PC-9 (cell line): ENCODE measurements at places on chromosomes 1 and 21. TPM values are rescaled to one million over a fixed set of nuclear protein-coding genes. Genes with fewer than 3 reads are reported as not detected.

- H3K4me1 ChIP-seq: peaks cover 24% of the 10 kb centered on the region
- peak within 1 kb of the TSS; percentile 49 for H3K27ac ChIP-seq
- peak within 1 kb of the TSS; percentile 70 for H3K4me3 ChIP-seq
- H3K27me3 ChIP-seq: no peaks in the 10 kb centered on the region
- peak; percentile 88 for DNase-seq
Measured at GRCh38 chr1:98661544-98662355, at the start of gene SNX7. SNX7 (plus strand) TSS chr1:98661721; CDS start chr1:98661732, 11 bp downstream.

GRCh38 chr1:222329493-222330045 lies 218.3 kb downstream of the HHIPL2 start:
- H3K4me3 ChIP-seq: no peak overlapping the region
- H3K27me3 ChIP-seq: no peaks in the 10 kb centered on the region
- H3K4me1 ChIP-seq: no peaks in the 10 kb centered on the region
- no peak overlapping the region for H3K27ac ChIP-seq

Gene TCHHL1
- not detected in 2 replicates for total RNA-seq

- no peak for DNase-seq
- H3K4me1 ChIP-seq: peaks cover 23% of the 10 kb centered on the region; the same call in 1 of the 2 replicates
- no peaks in the 10 kb centered on the region for H3K27me3 ChIP-seq
- no peak overlapping the region for H3K27ac ChIP-seq
Measured at GRCh38 chr1:87435484-87435883, 106.8 kb downstream of the LMO4 start.

Gene NKAIN1
- total RNA-seq: 0.96 TPM in 1 of 2 replicates, not detected in the other

Gene LCE1E
- total RNA-seq: not detected in 2 replicates

DNA sequence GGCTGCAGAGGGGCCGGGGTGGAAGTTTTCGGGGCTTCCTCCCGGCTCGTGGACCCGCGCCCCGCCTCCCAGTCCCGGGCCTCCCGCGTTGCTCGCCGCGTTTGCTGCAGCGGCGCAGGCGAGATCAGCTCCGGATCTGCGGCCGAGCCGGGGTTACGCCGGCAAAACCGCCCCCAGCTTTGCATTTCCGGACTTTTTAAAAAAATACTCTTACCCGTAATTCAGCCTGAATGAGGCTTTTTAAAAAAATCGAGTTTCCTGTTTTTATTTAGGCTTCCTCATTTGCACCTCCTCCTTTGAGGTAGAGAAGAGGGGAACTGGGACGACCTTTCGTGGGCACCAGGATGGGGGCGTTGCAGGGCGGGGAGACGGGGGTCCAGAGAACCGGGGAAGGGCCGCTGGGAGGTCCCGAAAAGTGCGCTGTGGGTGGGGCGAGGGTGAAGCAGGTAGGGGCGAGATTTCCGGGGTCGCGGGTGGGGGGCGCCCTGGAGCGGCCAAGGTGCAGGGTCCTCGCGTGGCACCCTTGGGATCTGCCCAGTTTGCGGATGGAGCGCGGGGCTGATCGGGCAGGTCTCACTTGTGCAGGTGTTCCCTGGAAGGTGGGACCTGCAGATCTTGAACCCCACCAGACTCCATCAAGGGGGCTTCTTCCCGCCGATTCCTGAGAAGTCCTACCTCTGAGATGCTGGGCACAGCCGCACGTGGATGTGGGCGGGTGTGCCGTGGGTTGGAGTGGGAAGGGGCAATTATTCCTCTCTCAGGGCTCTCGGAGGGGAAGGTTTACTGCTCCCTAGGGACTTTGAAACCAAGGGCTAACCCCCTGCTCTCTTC lies 1.1 kb downstream of the PIK3CD start:
- no peaks in the 10 kb centered on the region for H3K4me1 ChIP-seq
- no peak for DNase-seq
- H3K27ac ChIP-seq: no peak overlapping the region
- peaks cover 5% of the 10 kb centered on the region; the same call in 1 of the 2 replicates for H3K27me3 ChIP-seq
- H3K36me3 ChIP-seq: no peaks in the 10 kb centered on the region

GRCh38 chr1:26351590-26352337 lies 2.2 kb downstream of the CRYBG2 start:
- DNase-seq: peak; percentile 82
- peaks cover 77% of the 10 kb centered on the region for H3K4me1 ChIP-seq
- peak overlapping the region; percentile 56; the same call in 1 of the 2 replicates for H3K4me3 ChIP-seq
- no peaks in the 10 kb centered on the region for H3K27me3 ChIP-seq

GRCh38 chr1:58924821-58925220 lies 141.0 kb upstream of the JUN start:
- H3K4me3 ChIP-seq: no peak overlapping the region
- H3K4me1 ChIP-seq: peaks cover 32% of the 10 kb centered on the region
- no peaks in the 10 kb centered on the region for H3K27me3 ChIP-seq

Gene B3GALT2
- total RNA-seq: not detected in 2 replicates

DNA sequence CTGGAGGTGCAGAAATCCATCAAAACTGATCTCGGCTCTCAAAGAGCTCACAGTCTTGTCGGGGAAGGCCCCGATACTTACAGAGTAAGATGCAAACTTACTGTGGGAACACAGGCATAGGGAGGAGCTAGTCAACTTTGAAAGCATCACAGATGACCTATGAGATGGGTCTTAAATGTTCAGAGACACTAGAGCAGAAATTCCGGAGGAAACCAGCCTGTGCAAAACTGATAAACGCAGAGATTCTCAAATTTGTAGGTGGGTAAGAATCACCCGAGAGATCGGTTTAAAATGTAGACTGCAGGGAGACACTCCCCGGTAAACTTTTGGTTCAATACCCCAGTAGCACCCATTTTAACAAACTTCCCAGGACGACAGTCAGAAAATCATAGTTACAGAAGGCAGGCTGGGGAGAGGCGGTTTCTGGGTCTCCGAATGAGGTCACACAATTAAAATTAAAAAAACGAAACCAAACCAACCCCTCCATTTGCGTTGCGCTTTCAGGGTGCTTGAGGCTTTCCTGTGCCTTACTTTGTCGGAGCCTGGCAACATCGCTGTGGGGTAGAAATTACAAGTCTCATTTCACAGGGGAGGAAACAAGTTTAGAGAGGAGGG lies 755 bp upstream of the THRAP3 start:
- H3K4me3 ChIP-seq: peak overlapping the region; percentile 72
- no peaks in the 10 kb centered on the region for H3K27me3 ChIP-seq
- no peak for DNase-seq
- H3K4me1 ChIP-seq: peaks cover 12% of the 10 kb centered on the region
- peaks cover 17% of the 10 kb centered on the region for H3K36me3 ChIP-seq

DNA sequence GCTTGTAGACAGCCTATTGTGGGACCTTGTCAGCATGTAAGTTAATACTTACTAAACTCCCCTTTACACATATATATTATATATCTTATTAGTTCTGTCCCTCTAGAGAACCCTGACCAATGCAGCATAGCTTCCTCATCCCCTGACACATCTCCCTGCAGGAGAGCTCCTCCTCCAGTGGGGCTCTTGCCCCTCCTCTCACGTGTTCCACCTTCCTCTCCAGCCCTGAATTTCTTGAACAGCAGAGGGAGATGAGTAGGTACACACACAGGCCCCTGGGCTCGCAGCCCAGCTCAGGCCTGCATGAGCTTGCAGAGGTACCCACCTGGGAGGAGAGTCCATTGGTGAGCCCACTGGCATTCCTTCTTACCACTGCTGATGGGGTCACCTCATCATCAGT lies 27.3 kb upstream of the GOLT1A start:
- no peak overlapping the region for H3K4me3 ChIP-seq
- no peaks in the 10 kb centered on the region for H3K27me3 ChIP-seq
- peaks cover 39% of the 10 kb centered on the region for H3K36me3 ChIP-seq
- DNase-seq: no peak
- no peaks in the 10 kb centered on the region for H3K4me1 ChIP-seq

- H3K4me1 ChIP-seq: no peaks in the 10 kb centered on the region
- H3K4me3 ChIP-seq: no peak overlapping the region
- DNase-seq: no peak
- H3K36me3 ChIP-seq: no peaks in the 10 kb centered on the region
- H3K27me3 ChIP-seq: no peaks in the 10 kb centered on the region
Measured at GRCh38 chr1:186463511-186463910, 2.6 kb upstream of the PDC start.

Gene ARTN
- 17.4 and 33.6 TPM in 2 replicates for total RNA-seq

Gene ITLN2
- total RNA-seq: not detected in 2 replicates

DNA sequence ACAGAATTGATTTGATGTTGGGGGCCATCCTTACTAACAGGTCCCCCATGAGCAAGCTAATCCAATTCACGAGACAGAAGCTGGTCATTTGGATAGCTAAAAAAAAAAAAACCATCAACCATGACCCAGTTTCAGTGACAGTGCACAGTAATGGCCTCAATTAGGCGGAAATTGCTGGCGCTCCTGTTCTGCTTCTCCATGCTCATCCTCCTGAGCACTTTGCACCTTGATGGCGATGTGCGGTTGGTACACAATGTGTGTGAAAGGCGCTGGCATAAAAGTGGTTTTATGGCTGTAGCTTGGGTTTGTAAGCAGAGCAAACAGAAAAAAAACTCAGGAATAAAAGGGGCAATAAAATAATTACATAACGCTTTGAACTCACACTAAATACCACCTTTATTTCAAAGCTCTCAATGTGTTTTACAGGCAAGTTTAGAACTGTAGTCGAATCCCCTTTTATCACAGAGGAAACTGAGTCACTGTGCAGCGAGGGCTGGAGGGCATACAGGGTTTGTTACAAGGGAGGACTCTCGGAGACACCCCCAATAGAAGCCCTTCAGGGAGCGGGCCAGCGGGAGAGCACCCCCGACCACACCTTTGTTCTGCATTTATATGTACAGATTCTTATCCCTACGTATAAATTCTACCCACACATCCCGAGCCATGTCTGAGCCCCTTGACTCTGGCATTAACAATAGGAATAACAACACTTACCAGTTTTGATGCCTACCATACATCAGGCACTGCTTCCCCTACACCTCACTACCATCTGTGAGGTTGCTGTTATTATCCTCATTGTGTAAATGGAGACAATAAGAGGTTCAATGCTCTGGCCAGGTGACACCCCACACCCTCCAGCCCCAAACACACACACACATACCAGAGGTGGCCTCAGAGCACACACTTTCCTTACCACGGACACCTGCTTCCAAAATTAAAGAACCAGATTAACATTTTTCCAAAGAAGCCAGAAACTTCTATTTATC lies 213.5 kb upstream of the IRF2BP2 start:
- no peaks in the 10 kb centered on the region for H3K36me3 ChIP-seq
- H3K27ac ChIP-seq: no peak overlapping the region
- no peaks in the 10 kb centered on the region for H3K4me1 ChIP-seq

GRCh38 chr1:15836772-15837669 lies 10.5 kb upstream of the SPEN start:
- DNase-seq: no peak
- peak overlapping the region; percentile 63; the same call in 1 of the 2 replicates for H3K4me3 ChIP-seq
- H3K4me1 ChIP-seq: peaks cover 12% of the 10 kb centered on the region
- H3K27me3 ChIP-seq: no peaks in the 10 kb centered on the region
- H3K27ac ChIP-seq: 0 out of 2 replicates have a peak overlapping the region, but pooled peaks have one; percentile 82
- H3K36me3 ChIP-seq: no peaks in the 10 kb centered on the region

Gene ANKRD13C
- 19.4 and 24.3 TPM in 2 replicates for total RNA-seq

Gene PBX1
- 44.5 and 57.7 TPM in 2 replicates for total RNA-seq
